WERI-Rb-1 (cell line): ENCODE measurements at places on chromosomes 4 and X.

DNA sequence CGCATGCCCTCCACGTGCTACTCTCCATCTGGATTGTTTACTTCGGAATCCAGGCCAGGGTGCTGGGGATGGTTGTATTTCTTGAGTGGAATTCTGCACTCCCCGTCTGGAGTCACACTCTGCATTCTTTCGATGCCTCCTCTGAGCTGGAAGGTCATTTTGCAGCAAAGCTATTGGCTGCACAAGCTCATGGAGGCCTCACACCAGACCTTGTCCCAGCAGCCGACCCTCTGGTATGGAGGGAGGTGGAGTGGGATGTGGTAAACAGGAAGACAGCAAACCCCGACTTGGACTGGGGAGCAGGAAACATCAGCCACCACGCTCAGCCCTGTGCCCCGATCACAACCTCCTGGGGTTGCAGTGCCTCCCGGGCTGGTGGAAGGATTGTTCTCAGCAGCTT, 225.3 kb upstream of the LNX1 start:
- no peak for DNase-seq

DNA sequence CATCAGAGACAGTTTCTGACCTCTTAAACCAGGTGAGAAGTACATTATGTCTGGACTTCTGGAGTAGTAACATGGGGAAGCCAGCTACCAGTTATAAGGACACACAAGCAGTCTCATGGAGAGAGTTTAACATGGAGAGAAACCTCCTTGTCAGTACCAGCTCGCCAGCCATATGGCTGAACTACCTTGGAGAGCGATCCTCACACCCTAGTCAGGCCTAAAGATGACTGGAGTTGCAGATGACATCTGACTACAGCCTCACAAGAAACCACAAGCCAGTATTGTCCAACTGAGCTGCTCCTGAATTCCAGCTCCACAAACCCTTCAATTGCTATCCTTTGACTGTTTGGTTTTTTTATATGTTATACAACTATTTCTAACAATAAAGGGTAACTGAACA, 49.8 kb downstream of the PDHA2 start:
- no peak for DNase-seq

GRCh38 chr4:150007512-150007911, 70.7 kb upstream of the DCLK2 start:
- DNase-seq, result no peak

DNA sequence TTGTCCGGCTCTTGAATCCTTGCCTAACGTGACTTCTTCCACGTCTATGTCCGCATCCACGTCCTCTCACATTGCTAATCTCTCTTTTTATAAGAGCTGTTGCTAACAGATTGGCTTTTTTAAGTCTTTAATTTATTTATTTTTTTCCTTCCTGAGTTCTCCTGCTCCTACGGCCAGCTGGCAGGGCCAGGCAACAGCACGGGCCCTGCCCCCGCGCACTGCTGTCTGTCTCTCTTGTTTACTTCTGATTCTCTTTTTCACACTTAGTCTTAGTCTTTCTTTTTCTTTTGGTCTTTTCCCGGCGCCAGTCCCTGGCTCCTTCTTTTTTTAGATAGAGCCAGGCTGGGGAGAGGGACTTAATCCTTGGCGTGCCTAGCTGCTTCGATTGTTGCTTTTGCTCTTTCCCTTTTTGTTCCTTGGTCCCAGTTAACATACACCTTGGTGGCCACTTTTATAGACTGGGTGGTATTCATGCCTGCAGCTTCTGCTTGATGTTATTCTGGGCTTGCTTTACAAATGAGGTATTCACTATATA, 53.2 kb upstream of the RBMX start:
- peak; percentile 18 for DNase-seq

- DNase-seq, result no peak
These were observed 102.9 kb upstream of the ARSJ start for GRCh38 chr4:114082348-114082747.

DNA sequence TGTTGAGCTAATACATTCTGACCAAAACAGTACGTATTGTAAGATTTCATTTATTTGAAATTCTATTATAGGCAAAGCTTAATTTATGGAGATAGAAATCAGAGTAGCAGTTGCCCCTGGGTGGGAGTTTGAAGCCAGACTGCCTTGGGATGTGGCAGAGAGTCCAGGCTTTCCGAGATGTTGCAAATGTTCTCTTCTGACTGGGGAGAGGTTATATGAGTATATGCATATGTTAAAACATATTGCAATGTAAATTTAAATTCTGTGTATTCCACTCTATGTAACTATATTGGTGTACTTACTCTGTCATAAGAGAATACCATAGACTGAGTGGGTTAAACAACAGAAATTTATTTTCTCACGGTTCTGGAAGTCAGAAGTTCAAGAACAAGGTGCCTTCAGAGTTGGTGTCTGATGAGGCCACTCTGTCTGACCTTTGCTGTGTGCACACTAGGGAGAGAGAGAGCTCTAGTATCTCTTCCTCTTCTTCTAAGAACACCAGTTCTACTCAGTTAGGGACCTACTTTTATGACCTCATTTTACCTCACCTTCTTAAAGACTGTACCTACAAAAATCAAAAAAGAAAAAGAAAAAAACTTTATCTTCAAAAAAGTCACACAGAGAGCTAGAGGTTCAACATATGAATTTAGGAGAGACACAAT, 299.3 kb upstream of the HS3ST1 start:
- DNase-seq, result no peak

DNA sequence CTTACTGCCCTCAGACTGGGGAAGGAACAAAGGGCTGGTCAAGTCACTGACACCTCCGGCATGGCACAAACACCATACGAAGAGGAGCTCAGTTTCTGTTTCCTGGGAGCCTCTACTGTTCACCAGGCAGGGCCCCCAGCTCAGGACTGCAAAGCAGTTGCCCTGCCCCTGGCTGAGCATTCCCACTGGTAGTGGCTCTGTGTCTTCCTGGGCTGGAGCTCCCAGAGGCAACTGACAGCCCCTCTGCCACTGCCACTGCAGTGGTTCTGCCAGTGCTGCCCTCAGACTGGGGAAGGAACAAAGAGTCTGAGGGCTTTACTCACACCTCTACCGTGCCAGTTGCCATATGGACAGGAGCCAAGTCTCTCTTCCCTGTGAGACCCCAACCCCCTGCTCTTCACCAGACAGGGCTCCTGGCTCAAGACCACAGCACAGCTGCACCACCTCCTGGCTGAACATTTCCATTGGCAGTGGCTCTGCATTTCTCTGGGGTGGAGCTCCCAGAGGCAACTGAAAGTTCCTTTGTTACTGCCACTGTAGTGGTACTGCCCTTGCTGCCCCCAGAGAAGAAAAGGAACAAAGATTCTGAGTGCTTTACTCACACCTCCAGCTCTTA, 67.9 kb downstream of the SMARCA5 start:
- DNase-seq, result peak; percentile 68

- DNase-seq, result peak; percentile 91
These were observed 5.4 kb upstream of the GTPBP6 start for GRCh38 chrX:323721-324628.

- no peak for DNase-seq
These were observed 38.7 kb downstream of the KDM5C start for GRCh38 chrX:53186351-53186750.

GRCh38 chr4:85658766-85659439, 184.0 kb downstream of the ARHGAP24 start:
- DNase-seq, result no peak

GRCh38 chr4:185945252-185945651, 123.7 kb upstream of the TLR3 start:
- DNase-seq, result no peak

- no peak for DNase-seq
These were observed 609.8 kb downstream of the BCOR start for GRCh38 chrX:39487969-39488330.

DNA sequence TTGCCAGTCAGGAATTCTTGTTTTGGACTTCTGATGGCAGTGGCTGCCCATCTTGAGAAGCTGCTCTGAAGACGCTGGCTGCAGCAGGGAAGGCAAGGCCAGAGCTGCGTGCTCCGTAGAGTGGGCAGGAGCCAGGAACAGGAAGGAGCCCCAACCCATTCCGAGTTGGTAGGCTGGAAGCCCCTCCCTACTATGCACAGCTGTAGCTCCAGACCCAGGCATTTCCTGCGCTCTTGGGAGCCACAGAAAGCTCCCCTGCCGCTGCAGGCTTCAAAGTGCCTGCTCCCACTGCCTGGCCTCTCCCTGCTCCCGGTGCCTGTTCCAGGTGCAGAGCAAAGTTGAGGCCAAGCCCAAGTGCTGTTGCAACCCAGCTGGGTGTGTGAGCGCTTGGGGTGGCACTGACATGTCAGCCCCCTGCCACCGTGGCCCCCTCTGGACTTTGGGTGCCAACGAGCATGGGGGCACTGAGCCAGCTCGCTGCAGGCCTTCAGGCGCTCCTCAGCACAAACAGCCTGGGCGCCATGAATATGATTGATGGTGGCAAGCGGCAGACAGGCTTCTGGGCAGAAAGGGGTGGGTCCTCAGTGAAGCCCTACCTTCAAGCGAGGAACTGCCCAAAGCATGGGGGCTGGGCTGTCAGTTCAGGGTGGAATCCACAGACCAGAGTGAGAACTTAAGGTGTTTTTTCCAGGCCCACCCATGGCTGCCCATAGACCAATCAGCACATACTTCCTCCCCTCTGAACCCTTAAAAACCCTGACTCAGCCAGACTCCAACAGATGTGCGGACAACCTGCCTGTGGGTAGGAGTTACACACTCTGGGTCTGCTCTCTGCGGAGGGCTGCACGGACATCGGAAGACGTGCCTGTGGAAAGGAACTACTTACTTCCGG, 677.2 kb upstream of the INTU start:
- DNase-seq, result no peak

GRCh38 chrX:12721042-12721441, 70.2 kb upstream of the PRPS2 start:
- no peak for DNase-seq

DNA sequence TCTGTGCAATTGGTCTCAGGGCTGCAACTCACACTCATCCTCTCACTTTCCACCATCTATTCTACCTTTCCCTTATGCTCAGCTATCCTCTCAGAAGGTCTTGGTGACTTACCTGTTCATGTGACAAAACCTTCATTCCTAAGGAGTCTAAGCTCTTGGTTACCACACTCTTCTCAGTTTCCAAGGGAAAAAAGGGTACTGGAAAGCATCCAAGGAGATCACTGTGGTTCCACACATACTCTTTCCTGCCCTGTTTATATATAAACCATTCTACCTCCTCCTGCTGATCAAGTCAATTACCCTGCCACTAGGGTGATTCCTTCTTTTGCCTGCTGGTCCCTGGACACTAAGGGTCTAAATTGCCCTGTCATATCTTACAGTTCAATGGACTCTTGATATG, 57.2 kb upstream of the MAML3 start:
- no peak for DNase-seq

DNA sequence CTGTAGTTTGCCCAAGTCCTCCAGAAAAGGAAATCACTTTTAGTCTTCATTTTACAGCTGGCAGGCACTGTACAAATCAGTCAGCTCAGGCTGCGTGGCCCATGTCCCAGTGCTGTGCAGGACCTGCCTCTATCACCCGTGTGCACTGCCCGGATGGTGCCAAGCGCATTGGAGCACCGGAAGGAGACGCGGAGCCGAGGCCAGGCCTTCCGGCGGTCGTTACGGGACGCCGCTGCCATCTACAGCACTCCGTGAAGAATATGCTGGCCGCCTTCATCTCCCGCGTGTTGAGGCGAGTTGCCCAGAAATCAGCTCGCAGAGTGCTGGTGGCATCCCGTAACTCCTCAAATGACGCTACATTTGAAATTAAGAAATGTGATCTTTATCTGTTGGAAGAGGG, at the start of gene PDHA2:
Gene PDHA2, plus strand, starts transcription at position 203 of the 400 bp plus-strand sequence. Its CDS starts 58 bp downstream, at position 261.
- no peak for DNase-seq

GRCh38 chr4:66943112-66943511, 602.2 kb downstream of the CENPC start:
- no peak for DNase-seq

DNA sequence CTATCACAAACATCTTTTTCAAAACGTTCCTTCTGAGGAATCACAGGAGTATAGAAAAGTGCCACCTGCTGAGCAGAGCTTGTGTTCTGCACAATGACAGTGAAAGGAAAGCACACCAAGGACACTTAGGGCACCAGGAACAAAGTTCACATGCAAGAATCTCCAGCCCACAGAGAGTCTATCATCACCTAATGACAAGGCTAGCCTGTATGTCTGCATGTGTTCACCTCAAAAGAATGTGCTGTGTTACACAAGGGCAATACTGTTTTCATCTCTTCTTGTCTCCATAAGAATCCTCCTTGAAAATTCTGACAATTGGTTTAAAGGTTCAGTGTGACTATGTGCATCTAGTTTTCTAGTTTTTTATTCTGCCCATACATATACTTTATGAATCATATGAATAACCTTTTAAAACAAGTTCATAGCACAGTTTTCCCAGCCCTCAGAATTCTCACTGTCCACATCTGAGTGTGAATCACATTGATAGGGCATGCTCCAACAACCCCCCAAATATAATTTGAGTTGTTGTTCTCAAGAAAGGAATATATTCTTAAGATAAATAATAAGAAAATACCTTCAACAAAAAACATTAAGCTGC, 118.0 kb downstream of the PWWP3B start:
- no peak for DNase-seq

- DNase-seq, result no peak
These were observed 8.8 kb upstream of the GEMIN8 start for GRCh38 chrX:14038375-14039085.

- peak; percentile 80 for DNase-seq
These were observed 6.7 kb upstream of the PPID start for GRCh38 chr4:158729716-158730559.

- no peak for DNase-seq
These were observed 25.1 kb upstream of the PLS3 start for GRCh38 chrX:115535844-115536243.

GRCh38 chr4:88866862-88867550, 169.4 kb upstream of the NAP1L5 start:
- DNase-seq, result no peak
